ENCODE measurements at places on chromosomes 4 and X.

- DNase-seq = no peak
Measured at GRCh38 chr4:112410364-112410763, 105.6 kb downstream of the NEUROG2 start.

DNA sequence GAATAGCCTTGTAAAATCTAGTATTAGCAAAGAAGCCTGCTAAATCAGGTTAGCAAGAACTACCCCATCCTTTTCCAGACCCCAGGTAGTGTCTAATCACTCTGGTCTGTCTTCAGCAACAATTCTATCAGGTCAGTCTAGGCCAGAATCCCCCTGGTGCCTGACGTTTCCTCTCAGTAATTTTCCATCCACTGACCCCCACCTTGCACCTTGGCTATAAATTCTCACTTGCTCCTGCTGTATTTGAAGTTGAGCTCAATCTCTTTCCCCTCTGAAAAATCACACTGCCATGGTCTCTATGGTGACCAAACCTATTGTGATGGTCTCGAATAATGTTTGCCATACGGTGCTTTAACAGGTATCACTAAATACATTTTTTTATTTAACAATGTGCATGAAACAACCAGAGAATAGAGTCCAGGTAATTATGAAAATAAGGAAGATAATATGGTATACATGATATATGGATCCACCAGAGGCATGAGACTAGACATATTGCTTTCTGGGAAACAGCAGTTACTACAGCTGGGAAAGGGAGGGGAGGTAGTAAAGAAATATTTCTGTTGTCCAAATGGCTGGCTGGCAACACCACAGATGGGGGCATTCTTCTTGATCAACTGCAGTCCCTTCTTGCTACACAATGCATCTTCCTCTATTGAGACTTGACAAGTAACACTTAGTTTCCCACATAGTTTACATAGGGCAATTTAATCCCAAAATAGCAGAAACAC is 33.8 kb downstream of the CXCL1 start:
- no peak for DNase-seq

- DNase-seq = no peak
Measured at GRCh38 chrX:38879631-38880220, 78.5 kb downstream of the MID1IP1 start.

GRCh38 chr4:158769175-158769921 is 522 bp downstream of the FNIP2 start:
- peak; percentile 28 for DNase-seq

- DNase-seq = no peak
Measured at GRCh38 chr4:43567644-43568043, 675.1 kb downstream of the GRXCR1 start.

DNA sequence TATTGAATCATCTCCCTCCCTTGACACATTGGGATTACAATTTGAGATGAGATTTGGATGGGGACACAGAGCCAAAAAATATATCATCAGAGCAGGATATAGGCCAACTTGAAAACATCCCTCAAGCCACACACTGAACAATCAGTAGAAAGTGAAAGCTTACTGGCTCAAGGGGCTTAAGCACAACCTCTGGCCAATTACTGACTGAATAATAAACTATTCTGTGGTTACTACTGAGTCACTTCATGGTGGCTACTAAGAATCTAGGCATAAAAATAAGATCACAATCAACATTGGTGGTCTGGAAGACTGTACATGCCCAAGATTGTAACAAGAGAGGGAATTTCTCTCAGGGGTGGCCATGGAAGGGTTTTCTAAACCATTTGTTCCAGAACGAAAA is 27.4 kb upstream of the GPR174 start:
- peak; percentile 35 for DNase-seq

- DNase-seq = no peak
Measured at GRCh38 chrX:30489323-30489722, 88.2 kb downstream of the TASL start.

- DNase-seq = no peak
Measured at GRCh38 chrX:151396042-151396824, 773 bp upstream of the VMA21 start.

DNA sequence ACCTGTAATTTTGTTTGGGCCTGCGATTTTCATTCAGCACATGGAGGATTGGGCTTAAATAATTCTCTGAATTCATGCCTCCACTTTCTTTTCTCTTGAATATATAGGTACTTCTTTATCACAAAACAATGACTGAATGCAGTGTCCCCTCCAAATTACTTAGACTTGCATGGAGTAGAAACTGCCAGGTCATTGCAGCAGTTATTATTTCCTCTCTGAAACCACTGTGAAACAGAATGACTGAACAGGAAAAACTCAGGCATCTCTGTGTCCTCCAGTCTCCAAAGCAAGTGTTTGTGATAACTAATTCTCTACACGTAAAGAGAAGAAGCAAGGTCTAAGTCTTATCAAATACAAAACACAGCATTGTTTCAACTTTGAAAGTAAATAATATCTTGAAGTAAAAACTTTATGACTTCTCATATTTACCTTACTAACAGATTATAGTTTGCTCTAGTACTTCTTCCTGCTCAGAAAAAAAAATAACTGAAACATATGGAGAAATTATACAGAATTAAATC is 144.5 kb upstream of the DIAPH2 start:
- no peak for DNase-seq

- no peak for DNase-seq
Measured at GRCh38 chrX:138411048-138411447, 300.5 kb downstream of the FGF13 start.

- no peak for DNase-seq
Measured at GRCh38 chrX:41952102-41952501, 28.7 kb upstream of the CASK start.

- DNase-seq = peak; percentile 93
Measured at GRCh38 chr4:120443116-120443515, 376.5 kb upstream of the MAD2L1 start.

- no peak for DNase-seq
Measured at GRCh38 chr4:5884796-5885195, 8.1 kb downstream of the CRMP1 start.

GRCh38 chrX:71622576-71623450 is 4.5 kb upstream of the CXCR3 start:
- peak; percentile 61 for DNase-seq

DNA sequence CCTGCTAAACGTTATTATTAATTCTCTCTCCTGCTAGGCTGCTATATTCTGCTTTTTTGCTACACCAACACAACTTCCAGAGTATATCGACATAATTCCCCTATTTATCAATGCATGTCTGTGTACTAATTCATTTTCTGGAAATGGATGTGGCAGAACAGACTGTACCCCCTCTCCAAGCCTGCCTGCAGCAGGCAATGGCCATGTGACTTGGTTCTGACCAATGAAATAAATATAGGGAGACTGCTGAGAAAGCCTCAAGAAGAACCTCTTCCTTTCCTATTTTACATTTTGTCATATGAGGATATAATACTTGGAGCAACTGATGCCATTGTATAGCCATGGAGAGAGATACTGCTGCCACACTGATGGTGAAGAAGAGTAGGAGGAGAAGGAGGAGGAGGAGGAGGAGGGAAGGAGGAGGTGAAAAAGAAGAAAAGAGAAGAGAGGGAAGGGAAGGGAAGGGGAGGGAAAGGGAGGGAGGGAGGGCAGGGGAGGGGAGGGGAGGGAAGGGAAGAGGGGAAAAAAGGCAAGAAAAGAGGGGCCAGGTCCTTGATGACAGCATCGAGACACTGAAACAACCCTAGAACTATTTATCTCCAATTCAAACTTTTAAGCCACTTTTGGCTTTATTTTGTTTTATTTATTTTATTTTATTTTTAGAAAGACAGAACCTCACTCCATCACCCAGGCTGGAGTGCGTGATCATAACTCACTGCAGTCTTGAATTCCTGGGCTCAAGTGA is 57.0 kb upstream of the SPP1 start:
- no peak for DNase-seq

DNA sequence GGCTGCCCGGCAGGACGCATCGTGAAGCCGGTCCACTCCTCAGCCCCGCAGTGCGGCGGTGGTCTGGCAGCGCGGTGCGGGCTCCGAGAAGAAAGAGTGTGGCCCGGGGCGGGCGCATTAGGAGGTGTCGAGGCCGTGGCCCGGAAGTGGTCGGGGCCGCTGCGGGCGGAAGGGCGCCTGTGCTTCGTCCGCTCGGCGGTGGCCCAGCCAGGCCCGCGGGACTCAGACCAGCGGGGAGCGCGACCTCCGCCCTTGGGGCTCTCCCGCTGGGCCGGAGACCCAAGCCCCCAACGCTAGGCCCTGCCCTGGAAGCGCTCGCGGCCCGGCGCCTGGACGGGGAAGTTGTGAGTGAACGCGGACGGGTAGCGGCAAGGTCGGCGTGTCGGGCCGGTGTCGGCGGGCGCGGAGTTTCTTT is 60.0 kb downstream of the HS3ST1 start:
- no peak for DNase-seq

GRCh38 chr4:134567461-134567860 is 365.9 kb upstream of the PABPC4L start:
- no peak for DNase-seq

GRCh38 chr4:55756208-55756607 is 63.4 kb upstream of the EXOC1L start:
- no peak for DNase-seq

- DNase-seq = no peak
Measured at GRCh38 chr4:186326391-186326790, 60.4 kb downstream of the F11 start.

DNA sequence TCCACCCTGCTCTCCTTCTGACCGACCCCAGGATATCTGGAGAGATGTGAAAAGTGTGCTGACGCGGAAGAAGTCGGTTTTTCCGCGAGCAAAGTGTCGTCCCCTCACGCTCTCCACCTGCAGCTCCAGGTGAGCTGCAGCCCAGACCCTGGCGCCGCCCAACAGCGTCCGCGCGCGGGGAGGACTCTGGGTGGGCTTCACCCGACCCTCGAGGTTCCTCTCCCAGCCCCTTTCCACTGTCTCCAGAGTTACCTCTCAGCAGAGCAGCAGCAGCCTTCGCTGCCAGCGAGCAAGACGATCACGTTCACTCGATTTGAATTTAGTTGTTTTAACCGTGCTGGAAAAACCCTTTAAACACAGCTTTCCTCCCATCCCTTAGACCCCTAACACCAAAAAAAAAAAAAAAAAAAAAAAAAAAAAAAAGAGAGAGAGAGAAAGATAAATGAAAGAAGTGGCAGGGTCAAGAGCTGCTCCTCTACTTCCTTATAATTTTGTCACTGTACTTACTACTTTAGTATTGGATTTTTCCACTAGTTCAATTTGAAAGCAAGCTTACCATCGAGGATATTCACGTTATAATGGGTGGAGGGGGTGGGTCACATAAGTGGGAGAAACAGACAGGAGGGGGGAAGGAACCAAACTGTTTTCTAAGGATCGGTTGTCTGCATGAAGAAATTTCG is 758 bp upstream of the NR3C2 start:
- DNase-seq = no peak

GRCh38 chr4:6395466-6396228 is 76.8 kb downstream of the PPP2R2C start:
- DNase-seq = no peak

- no peak for DNase-seq
Measured at GRCh38 chr4:68748181-68748991, 67.4 kb upstream of the UGT2B10 start.

DNA sequence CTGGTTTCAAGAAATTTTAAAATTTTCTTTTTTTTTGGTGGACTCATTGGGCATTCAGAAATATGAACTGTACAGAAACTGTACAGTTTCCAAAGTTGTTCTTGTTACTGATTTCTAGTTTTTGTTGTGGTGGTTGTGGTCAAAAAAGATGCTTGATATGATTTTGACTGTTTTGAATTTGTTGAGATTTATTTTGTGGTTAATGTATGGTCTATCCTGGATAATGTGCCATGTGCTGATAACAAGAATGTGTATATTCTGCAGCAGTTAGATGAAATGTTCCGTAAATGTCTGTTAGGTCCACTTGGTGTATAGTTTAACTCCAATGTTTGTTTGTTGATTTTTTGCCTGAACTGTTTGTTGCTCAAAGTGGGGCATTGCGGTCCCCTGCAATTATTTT is 127.6 kb upstream of the NUDT6 start:
- DNase-seq = no peak

DNA sequence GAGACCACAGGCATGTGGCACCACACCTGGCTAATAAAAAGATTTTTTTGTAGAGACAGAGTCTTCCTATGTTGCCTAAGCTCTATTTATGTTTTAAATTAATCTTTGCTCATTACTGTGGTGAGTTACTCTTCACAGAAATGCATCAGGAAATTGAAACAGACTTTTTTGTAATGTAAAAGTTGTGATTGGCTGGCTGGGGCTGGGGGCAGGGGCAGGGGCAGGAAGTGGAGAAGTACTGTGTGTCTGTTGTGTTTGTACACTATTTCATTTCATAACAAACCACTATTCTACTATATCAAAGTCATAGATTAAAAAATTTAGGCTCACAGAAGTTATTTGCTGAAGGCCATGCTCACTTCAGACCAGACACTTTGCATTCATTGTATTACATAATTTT is 19.1 kb upstream of the ABRAXAS1 start:
- no peak for DNase-seq

Data from fibroblast of skin of right quadriceps (primary cell).